ENCODE measurements at places on chromosomes 7 and 10.

GRCh38 chr7:136030867-136031318, 53.7 kb upstream of the MTPN start:
- H3K36me3 ChIP-seq, result no peaks in the 10 kb centered on the region
- no peaks in the 10 kb centered on the region for H3K27me3 ChIP-seq
- H3K27ac ChIP-seq, result no peak overlapping the region
- H3K4me3 ChIP-seq, result no peak overlapping the region
- DNase-seq, result no peak

DNA sequence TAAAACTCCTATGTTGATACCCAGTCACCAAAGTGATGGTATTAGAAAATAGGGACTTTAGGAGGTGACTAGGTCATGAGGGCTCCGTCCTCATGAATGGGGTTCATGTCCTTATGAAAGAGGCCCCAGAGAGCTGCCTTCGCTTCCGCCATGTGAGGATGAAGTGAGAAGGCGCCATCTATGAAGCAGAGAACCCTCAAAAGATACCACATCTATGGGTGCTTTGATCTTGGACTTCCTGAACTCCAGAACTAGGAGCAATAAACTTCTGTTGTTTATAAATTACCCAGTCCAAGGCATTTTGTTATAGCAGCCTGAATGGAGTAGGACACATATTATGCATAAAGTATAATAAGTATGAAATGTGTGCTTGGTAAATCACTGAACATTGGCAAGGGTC, 8.1 kb upstream of the PDSS1 start:
- no peak overlapping the region for H3K27ac ChIP-seq
- H3K4me1 ChIP-seq, result peaks cover 23% of the 10 kb centered on the region
- H3K4me3 ChIP-seq, result no peak overlapping the region
- peak; percentile 21 for DNase-seq
- peaks cover 2% of the 10 kb centered on the region for H3K36me3 ChIP-seq
- H3K27me3 ChIP-seq, result peaks cover 2% of the 10 kb centered on the region

- peaks cover 51% of the 10 kb centered on the region for H3K27me3 ChIP-seq
- H3K4me3 ChIP-seq, result no peak overlapping the region
- no peaks in the 10 kb centered on the region for H3K36me3 ChIP-seq
- H3K4me1 ChIP-seq, result peaks cover 31% of the 10 kb centered on the region
- no peak overlapping the region for H3K27ac ChIP-seq
- DNase-seq, result no peak
Measured at GRCh38 chr10:103849880-103850571, 5.3 kb downstream of the SH3PXD2A start.

DNA sequence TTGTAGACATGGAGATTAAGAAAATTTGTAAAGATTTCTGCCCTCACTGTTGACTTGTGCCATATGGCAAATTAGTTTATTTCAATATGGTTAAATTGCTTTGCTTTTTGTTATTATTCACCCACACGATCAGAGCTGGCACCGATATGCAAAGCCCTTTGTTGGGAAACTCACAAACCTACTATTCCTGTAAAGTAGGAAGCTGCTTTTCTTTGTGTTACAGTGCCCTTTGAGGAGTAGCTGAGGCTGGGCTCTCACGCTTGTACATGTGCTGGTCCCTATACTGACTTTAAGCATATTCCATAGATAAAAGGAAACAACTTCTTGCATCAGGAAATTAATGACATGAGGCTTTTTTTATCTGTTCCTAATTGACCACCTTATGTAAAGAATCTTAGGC, 17.6 kb upstream of the AOAH start:
- no peak for DNase-seq
- peaks cover 3% of the 10 kb centered on the region for H3K36me3 ChIP-seq
- peaks cover 11% of the 10 kb centered on the region for H3K4me1 ChIP-seq

DNA sequence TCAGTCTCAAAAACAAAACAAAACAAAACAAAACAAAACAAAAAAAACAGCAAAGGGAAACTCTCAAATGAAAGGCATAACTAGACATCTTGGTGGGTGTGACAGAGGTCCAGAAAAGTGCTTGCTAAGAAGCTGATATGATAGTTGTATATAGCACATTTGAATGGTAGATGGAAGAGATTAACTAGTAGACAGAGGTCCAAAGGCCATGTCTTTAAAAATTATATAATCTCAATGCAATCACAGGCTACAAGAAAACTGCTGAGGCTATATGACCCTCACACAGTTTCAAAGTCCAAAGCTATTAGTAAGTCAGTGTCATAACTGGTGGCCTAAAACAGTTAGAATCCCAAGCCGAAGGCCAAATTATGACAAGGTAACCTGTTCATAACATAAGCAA, 15.6 kb upstream of the CUBN start:
- H3K4me3 ChIP-seq, result peak overlapping the region; percentile 16
- peaks cover 15% of the 10 kb centered on the region for H3K36me3 ChIP-seq
- no peak for DNase-seq
- peaks cover 32% of the 10 kb centered on the region for H3K4me1 ChIP-seq
- H3K27ac ChIP-seq, result peak overlapping the region; percentile 83

DNA sequence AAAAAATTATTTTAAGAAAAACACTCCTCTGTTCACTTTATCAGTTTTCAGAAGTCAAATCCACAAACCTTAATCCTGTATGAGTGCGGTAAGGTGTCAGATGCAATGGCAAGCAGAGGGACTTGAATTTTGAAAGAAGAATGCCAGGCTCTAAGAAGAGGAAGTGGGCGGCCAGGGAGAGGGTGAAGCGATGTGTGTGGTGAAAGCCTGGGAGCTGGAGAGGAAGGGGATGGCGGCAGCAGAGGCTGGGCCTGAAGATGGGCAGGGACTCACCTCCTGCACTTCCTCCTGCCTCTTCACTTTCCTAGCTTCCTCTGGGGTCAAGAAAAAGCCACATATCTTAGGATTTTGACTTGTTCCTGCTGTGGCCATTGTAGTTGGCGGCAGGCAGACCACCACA, 609.6 kb downstream of the PARD3 start:
- no peak overlapping the region for H3K27ac ChIP-seq
- H3K27me3 ChIP-seq, result no peaks in the 10 kb centered on the region
- no peak overlapping the region for H3K4me3 ChIP-seq
- H3K4me1 ChIP-seq, result peaks cover 6% of the 10 kb centered on the region
- DNase-seq, result no peak
- no peaks in the 10 kb centered on the region for H3K36me3 ChIP-seq

DNA sequence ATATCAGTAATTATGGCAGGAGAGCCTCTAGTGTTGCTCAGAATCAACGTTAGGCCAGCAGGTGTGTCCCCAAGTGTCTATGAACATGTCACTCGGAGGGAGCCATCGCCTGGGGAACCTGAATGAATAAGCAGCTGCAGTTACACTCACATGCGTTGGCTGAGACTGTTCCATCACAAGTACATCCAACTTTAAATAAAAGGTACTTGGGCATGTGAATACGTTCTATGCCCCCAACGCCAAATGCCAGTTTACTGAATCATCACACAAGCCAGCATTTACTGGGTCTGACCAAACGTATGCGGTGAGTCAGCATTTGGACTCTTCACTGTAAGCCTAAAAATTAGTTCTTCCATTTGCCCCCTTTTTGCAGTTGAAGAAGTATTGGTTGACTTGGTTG, 207.6 kb upstream of the PLXNA4 start:
- peaks cover 12% of the 10 kb centered on the region for H3K36me3 ChIP-seq
- H3K27me3 ChIP-seq, result no peaks in the 10 kb centered on the region
- DNase-seq, result no peak
- H3K4me1 ChIP-seq, result no peaks in the 10 kb centered on the region
- H3K27ac ChIP-seq, result no peak overlapping the region

GRCh38 chr7:99404235-99404976, 4.0 kb downstream of the PDAP1 start:
- peaks cover 39% of the 10 kb centered on the region for H3K36me3 ChIP-seq
- H3K27me3 ChIP-seq, result no peaks in the 10 kb centered on the region
- H3K4me3 ChIP-seq, result no peak overlapping the region
- peaks cover 32% of the 10 kb centered on the region for H3K4me1 ChIP-seq
- H3K27ac ChIP-seq, result no peak overlapping the region

GRCh38 chr10:60236869-60237524, 152.7 kb downstream of the ANK3 start:
- H3K27me3 ChIP-seq, result no peaks in the 10 kb centered on the region
- peak; percentile 45 for DNase-seq
- peak overlapping the region; percentile 86 for H3K27ac ChIP-seq

- H3K4me3 ChIP-seq, result no peak overlapping the region
- DNase-seq, result no peak
- H3K4me1 ChIP-seq, result no peaks in the 10 kb centered on the region
- H3K27ac ChIP-seq, result no peak overlapping the region
- no peaks in the 10 kb centered on the region for H3K27me3 ChIP-seq
Measured at GRCh38 chr7:23691320-23691719, 11.3 kb downstream of the FAM221A start.

- DNase-seq, result no peak
- H3K27ac ChIP-seq, result peak overlapping the region; percentile 50
- H3K36me3 ChIP-seq, result peaks cover 77% of the 10 kb centered on the region
- peaks cover 60% of the 10 kb centered on the region for H3K4me1 ChIP-seq
- peak overlapping the region; percentile 55 for H3K4me3 ChIP-seq
Measured at GRCh38 chr10:17234431-17234945, 6.4 kb downstream of the VIM start.

GRCh38 chr7:143385891-143386781, 5.0 kb downstream of the ZYX start:
- no peaks in the 10 kb centered on the region for H3K27me3 ChIP-seq
- H3K4me3 ChIP-seq, result no peak overlapping the region
- no peak overlapping the region for H3K27ac ChIP-seq
- peaks cover 32% of the 10 kb centered on the region for H3K36me3 ChIP-seq
- peak; percentile 70 for DNase-seq
- H3K4me1 ChIP-seq, result peaks cover 17% of the 10 kb centered on the region

GRCh38 chr7:71422104-71422503, 290.2 kb downstream of the GALNT17 start:
- no peaks in the 10 kb centered on the region for H3K4me1 ChIP-seq
- no peak overlapping the region for H3K27ac ChIP-seq

GRCh38 chr7:133821171-133821570, 306.0 kb upstream of the LRGUK start:
- no peaks in the 10 kb centered on the region for H3K27me3 ChIP-seq
- H3K36me3 ChIP-seq, result peaks cover 8% of the 10 kb centered on the region
- peaks cover 4% of the 10 kb centered on the region for H3K4me1 ChIP-seq
- no peak overlapping the region for H3K4me3 ChIP-seq
- no peak overlapping the region for H3K27ac ChIP-seq
- no peak for DNase-seq

GRCh38 chr7:155706376-155706775, 61.9 kb downstream of the RBM33 start:
- no peaks in the 10 kb centered on the region for H3K27me3 ChIP-seq
- peaks cover 45% of the 10 kb centered on the region for H3K36me3 ChIP-seq
- no peak for DNase-seq
- no peak overlapping the region for H3K4me3 ChIP-seq

DNA sequence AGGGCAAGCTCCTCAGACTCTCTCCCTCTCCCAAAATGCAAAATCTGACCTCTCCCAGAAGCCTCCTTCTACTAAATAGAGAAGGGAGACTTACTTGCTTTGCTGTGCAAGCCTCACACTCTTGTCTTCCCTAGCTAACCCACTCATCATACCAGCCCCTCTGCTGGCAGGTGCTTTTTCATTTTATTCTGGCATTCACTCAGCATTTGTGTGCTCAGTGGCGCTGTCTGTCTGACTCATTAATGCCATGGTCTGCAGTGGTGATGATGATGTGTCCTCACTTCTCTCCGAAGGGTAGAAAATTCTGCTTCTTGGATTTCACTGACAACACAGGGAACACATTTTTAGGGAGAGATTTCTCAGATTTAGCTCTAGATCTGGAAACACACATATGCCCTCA, 22.0 kb upstream of the BTRC start:
- peaks cover 14% of the 10 kb centered on the region for H3K27me3 ChIP-seq
- DNase-seq, result no peak
- H3K27ac ChIP-seq, result no peak overlapping the region
- no peak overlapping the region for H3K4me3 ChIP-seq
- no peaks in the 10 kb centered on the region for H3K4me1 ChIP-seq

- no peak for DNase-seq
- H3K4me1 ChIP-seq, result peaks cover 40% of the 10 kb centered on the region
- no peaks in the 10 kb centered on the region for H3K27me3 ChIP-seq
- peaks cover 3% of the 10 kb centered on the region for H3K36me3 ChIP-seq
- no peak overlapping the region for H3K4me3 ChIP-seq
Measured at GRCh38 chr10:48390933-48391845, 84.7 kb downstream of the MAPK8 start.

- no peak overlapping the region for H3K4me3 ChIP-seq
- H3K27me3 ChIP-seq, result no peaks in the 10 kb centered on the region
- no peak for DNase-seq
- peaks cover 72% of the 10 kb centered on the region for H3K4me1 ChIP-seq
Measured at GRCh38 chr10:104262055-104262454, 6.9 kb upstream of the GSTO2 start.

DNA sequence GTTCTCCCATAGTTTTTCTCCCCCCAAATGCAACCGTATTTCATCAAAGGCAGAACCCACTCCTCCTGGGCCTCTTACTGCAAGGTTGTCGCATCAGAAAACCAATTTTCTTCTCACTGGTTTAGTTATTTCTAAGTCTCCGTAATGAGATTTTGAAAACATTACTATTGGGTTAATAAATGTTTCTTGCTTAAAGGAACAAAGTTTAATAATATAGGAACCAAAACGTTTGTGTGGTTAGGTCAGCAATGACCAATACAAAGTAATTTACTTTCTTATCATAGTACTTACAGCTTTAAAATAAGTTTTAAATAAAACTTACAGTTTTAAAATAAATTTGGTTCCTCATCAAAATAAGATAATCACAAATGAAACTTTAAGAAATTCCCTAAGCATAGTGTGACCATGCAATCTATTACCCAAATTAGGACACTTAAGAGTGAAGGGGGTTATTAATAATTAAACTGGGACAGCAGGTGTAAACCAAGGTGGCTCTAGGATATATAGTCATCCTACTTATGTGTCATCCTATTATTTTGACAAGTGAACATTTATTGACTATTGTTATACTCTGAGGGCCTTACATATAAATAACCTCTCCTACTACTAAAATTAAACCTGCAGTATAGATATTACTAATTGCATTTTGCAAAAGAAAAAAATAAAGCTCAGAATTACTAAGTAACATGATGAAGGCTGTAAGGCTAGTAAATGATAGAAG, 415.4 kb upstream of the LRRN3 start:
- DNase-seq, result no peak
- peaks cover 2% of the 10 kb centered on the region for H3K4me1 ChIP-seq
- H3K27ac ChIP-seq, result no peak overlapping the region
- no peak overlapping the region for H3K4me3 ChIP-seq
- H3K27me3 ChIP-seq, result no peaks in the 10 kb centered on the region

- H3K4me1 ChIP-seq, result peaks cover 38% of the 10 kb centered on the region
- DNase-seq, result no peak
- peaks cover 5% of the 10 kb centered on the region for H3K36me3 ChIP-seq
- H3K4me3 ChIP-seq, result no peak overlapping the region
- no peaks in the 10 kb centered on the region for H3K27me3 ChIP-seq
- H3K27ac ChIP-seq, result no peak overlapping the region
Measured at GRCh38 chr7:8109196-8110022, 140.8 kb downstream of the GLCCI1 start.

GRCh38 chr10:117501460-117502035, 41.0 kb upstream of the EMX2 start:
- DNase-seq, result no peak
- peaks cover 5% of the 10 kb centered on the region for H3K27me3 ChIP-seq
- H3K36me3 ChIP-seq, result no peaks in the 10 kb centered on the region

All from activated CD4-positive, alpha-beta T cell treated with anti-CD3 and anti-CD28 coated beads, Interleukin-2, amount 10 ng/mL, durations not matched to agents 7 days and 5 days (primary cell).